Activated CD8-positive, alpha-beta memory T cell treated with anti-CD3 and anti-CD28 coated beads for 1 hour (primary cell): ENCODE measurements at places on chromosomes 3 and 15.

GRCh38 chr3:35776346-35776745 is 137.0 kb downstream of the ARPP21 start:
- DNase-seq = no peak

DNA sequence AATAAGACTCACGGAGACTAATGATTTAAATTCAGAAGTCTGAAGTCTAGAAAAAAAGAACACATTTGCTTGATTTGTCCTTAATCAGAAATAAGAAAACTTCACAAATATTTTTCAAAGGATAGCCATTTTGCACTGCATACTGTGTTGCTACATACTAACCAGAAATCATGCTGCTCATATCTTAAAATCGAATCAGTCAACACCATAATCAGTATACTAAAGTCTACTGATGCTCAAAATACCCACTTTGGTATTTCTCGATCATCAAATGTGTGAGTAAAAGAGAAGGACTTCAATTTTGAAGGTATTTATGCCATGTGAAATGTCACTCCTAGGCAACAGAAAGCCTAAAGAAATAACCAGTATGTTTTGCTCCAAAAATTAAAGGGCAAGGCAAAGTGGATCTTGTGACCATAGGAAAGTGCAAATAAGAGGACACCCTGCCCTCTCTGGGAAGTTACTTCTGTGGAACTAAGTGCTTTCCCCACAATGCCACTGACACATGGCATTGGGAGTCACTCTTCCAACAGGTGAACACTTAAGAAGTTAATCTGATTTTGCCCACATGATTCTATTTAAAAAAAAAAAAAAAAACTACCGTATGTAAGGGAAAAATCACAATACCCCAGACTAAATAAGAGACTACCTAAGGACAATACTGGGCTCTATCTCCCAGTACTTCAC is 2.7 kb downstream of the LRIG1 start:
- DNase-seq = no peak

GRCh38 chr3:185846037-185846436 is 21.2 kb upstream of the IGF2BP2 start:
- no peak for DNase-seq

DNA sequence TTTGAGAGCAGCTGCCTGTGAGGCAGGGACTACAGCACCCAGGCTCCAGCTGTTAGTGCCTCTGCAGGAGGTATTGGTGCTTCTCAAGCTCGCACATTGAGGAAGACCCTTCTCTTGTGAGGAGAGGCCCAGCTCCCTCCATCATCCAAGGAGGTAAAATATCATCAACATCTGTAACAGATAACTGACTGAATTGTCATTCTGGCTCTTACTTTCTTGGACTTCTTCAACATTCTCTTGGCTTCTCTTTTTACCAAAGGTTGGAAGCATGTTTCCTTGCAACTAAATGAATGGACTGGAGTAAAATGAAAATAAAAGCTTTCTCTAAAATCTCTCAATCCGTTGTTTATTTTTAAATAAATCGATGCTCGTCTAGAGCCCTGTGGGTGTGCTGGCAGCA is 53.1 kb upstream of the PXYLP1 start:
- DNase-seq = no peak

DNA sequence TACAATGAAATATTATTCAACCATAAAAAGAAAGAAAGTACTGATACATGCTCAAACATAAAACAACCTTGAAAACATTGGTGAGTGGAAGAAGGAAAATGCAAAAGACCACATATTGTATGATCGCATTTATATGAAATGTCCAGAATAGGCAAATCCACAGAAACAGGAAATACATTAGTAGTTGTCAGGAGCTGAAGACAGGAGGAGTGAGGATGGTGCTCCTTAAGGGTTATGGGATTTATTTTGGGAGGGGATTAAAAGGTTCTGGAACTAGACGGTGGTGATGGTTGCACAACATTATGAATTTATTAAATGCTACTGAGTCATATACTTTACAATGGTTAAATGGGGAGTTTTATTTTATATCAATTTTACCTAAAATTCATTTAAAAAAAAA is 12.1 kb upstream of the MAGI1 start:
- no peak for DNase-seq
